ENCODE measurements at places on chromosomes 3 and 15.

DNA sequence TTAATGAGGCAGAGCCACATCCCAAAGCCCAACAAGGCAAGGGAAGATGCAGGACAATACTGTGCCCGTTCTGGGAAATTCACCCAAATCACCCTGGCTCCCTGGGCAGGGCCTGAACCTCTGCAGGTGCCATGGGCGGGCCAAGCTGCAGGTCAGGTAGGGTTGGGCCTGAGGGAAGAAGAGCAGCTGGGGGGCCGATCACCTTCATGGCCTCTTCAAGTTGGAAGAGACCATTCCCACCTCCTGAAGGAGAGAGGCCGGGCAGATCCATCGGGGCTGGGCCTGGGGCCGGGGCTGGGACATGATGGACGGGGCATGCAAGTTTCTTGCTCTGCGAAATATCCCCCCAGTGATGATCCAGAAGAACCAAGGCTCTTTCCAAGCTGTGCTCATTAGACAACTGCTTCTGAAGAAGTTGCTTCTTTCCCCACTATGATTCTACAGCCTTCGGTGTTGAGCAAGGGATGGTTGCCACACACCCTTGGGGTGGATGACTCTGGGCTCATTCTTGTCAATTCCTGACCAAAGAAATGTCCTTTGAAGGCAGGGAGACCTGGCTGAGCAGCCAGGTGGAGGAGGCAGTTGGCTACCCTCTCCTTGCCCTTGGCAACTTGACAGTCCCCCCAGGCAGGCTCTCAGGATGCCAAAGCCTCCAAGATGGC lies 38.2 kb downstream of the KLHL25 start:
- DNase-seq: no peak

- no peak for DNase-seq
Observed at GRCh38 chr3:14156201-14156600, 22.2 kb downstream of the XPC start.

GRCh38 chr15:67835297-67836133 lies 4.3 kb downstream of the RNU6-1 start:
- DNase-seq: no peak

DNA sequence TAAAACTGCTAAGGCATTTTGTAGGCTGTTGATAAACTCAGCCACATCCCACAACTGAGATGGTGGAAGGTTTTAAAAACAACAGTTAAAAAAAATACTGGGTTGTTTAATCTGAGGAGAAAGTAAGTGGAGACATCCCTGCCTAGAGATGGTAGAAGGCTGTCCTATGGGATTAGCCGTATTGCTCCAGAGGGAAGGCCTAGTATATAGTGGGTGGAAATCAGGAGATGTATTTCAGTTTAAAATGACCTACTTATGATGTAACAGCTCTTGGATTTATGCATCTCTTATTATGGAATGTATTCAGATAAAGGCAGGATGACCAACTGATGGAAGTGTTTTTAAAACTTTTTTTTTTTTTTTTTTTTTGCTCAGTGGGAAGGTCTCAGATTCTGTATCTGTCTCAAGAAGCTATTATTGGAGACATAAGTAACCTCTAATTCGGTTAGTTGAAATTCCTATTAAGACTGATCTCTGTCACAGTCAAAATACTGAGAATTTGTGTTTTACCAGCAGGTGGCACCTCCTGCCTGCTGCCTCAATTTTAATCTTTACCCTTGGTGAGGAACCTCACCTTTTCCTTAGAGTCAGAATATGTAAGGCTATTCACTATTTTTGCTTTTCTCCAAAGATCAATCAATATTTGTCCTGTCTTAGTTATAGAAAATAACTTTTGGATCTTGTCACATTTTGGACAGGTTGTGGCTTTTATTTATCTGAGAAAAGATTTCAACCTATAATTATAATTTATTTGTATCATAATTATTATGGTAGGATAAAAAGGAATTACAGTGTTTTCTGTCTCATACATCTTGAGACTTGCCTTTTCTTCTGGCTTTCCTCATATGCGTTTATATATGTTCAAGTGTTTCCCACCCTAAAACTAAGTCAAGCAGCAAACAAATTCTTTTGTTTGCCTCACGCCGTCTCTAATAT lies 63.0 kb downstream of the VPS8 start:
- peak; percentile 34 for DNase-seq

DNA sequence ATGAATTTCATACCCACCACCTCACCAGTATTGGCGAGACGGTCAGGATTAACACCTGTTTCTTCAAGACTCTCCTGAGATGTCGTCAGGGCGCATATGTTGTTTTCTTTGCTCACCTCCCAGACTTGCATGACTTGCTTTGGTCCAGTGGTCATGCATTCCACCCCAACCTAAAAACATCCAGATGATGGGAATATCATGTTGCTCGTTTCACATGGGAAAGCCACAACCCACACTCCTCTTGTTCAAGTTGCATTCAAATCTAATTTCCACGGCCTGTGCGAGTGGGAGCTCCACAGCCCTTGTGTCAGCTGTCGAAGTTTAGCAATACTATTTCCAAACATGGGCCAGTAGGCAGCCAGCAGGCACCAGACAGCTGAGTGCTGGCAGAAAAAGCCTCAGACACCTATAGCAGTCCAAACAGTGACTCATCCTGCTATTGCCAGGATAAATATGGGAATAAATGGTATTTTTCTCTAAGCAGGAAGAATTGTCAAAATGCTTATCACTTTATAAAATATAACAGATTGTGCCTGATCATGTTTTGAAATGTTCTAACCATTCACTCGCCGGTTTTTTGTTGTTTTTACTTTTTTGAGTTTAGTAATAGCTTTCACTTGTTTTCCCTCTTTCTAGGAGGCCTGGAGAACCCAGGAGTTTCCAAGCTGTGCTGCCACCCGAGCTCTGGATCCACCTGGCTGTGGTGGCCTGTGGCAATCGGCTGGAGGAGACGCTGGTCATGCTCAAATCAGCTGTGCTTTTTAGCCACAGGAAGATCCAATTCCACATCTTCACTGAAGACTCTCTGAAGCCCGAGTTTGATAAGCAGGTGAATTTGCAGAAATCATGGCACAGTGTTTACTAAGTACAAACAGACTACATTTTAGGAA lies 20.1 kb downstream of the GXYLT2 start:
- DNase-seq: peak; percentile 67

DNA sequence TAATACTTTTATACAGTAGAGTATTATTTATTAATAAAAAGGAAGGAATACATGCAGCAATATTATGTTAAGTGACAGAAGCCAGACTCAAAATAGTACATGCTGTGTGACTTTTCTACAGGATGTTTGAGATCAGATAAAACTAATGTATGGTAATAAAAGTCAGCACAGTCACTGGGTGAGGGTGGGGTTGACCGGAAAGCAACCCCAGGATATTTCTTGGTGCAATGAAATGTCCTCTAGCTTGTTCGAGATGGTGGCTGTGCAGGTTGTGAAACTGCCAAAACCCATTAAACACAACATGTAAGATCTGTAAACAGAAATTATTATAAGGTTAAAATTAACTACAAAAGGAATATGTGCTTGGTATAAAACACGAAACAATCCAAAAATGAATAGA lies 20.8 kb upstream of the ALDH1L1 start:
- DNase-seq: no peak

DNA sequence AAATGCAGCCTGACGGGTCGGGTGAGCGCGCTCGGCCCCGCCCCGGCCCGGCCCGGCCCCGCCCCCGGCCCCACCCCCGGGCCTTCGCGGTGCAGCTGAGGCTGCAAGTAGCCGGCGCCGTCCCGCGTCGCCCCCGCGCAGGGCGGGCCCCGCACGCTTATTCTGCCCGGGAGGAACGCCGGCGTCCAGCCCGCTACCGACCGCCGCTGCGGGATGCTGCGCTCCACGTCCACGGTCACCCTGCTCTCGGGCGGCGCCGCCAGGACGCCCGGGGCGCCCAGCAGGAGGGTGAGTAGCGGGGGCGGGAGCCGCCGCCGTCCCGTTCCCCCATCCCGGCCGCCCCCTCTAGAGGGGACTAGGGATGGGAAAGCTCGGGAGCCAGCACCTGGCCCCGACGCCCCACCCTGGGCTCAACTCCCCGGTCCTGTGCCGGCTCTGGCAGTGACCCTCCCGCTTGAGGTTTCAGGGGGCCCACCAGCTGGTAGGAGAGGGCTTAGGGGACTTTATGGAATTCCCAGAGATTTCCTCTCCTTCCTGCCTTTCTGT lies at the start of gene MYZAP:
MYZAP (plus strand) TSS at position 83 of the 546 bp plus-strand sequence; CDS start at position 214, 131 bp downstream.
- DNase-seq: peak; percentile 15

DNA sequence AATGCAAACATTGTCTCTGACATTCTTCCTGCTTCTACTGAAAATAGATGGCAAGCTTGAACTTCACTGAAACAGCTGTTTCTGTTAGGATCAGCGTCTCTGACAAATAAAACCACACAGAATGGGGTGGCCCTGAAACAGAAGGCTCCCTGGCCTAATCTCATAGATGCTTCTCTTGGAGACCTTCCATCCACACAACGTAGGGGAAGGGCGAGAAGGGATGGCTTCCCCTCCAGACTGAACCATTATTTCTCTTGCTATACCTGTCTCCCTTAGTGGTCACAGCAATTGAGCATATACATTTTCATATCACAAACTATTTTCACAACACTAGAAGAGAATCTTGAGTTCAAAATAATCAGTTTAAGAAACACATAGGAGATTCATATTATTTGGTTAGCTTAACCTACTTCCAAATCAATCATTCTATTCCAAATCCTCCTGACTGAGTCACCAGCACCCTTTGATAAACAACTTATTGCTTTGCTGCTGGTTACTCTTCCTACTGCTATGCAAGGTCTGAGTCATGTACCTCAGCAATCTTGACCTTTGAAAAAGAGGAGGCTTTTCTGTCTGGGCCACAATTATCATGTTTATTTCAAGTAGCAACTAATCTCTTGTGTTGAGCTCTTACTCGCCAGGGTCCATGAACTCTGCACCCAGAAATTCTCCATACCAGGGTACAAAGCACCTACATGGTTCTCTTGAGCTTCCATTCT lies 45.5 kb downstream of the CBLB start:
- DNase-seq: peak; percentile 94

GRCh38 chr3:59817511-59817910 lies 767.7 kb upstream of the CFAP20DC start:
- DNase-seq: peak; percentile 21

DNA sequence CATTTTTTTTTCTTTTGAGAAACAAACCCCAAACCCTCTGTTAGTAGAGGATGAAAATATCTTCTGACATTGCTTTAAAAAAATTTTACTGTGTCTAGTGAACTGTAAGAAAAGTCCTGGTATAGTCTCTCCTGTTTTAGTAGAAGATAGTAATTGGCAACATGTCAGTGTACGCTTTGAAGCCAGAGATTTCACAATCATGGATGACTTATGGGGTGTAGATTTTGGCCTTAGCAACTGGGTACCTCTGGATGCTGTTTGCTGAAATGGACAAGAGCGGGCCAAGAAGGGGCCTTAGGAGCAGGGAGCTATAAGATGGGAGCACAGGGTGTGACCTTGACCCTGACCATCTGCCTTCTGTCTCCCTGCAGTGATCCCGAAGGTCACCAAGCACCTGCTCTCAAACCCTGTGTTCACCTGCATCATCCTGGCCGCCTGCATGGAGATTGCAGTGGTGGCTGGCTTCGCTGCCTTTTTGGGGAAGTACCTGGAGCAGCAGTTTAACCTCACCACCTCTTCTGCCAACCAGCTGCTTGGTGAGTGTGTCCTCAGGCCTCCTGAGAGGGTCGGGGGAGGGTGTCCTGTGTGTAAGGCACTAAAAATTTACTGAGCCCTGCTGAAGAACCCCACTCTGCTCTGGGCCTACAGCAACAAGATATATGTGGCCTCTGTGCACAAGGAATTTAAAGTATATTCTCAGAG lies 266.7 kb downstream of the SLCO3A1 start:
- DNase-seq: no peak

- no peak for DNase-seq
Observed at GRCh38 chr3:190912736-190913135, 50.2 kb upstream of the GMNC start.

GRCh38 chr3:9172851-9173321 lies 76.6 kb downstream of the SRGAP3 start:
- DNase-seq: peak; percentile 5

DNA sequence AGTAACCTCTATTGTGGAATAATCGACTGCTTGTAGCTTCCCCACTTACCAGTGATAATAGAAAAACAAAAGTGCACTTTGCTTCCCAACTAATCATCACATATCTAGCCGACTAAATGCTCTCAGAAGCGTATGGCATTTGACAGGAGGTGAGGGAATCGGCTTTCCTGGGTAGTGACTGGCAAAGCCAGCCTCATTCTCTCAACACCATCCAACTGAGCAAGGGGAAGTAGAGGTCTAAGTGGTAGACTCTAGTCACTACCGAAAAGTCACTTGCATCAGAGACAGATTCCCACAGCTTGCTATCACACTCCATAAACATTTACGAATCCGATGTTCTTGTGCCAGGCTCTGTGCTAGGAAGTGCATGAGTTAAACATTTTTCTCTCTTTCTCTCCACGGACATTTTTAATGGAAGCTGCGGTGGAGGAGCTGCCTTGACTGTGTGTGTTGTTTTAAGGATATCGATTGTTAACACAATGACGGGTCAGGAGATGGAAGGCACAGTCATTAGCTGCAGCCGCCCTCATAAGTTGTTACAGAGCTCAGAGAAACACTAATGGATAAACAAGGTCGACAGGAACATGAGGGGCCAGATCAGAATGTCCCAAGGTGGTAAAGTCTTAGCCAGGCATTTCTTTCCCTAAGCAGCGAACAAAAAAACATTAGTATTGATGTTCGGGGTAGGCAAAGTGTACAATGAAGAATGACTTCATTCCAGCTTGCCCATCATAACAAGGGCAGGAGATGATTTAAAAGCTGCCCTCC lies 11.9 kb downstream of the ZNF385D start:
- no peak for DNase-seq

GRCh38 chr3:16467393-16467792 lies 46.1 kb downstream of the RFTN1 start:
- DNase-seq: no peak

GRCh38 chr3:4570840-4571621 lies 77.9 kb downstream of the ITPR1 start:
- DNase-seq: no peak

DNA sequence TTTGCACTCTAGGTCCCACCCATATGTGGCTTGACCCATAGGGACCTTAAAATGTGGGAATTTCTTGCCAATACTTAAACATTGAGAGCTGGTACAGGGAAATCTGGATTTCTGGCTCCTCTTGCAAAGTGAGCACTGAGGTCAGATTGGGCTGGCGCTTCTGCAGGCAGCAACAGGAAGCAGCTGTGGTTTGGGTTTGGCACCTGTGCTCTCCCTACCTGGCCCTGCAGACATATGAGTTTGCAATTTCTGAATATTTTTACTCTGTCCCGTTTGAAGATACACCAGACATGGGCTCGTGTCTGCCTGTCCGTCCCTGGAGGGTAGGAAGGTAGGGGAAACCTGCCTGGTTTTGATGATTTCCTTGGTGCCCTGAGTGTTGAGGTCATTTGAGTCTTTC lies 74.8 kb upstream of the SEC13 start:
- DNase-seq: no peak

Data from fibroblast of skin of back (primary cell).